Activated CD4-positive, CD25-positive, alpha-beta regulatory T cell (primary cell): ENCODE measurements at places on chromosomes 2 and 18.
A peak's percentile ranks its signal among the peaks of the same experiment; 100 is the strongest.

DNA sequence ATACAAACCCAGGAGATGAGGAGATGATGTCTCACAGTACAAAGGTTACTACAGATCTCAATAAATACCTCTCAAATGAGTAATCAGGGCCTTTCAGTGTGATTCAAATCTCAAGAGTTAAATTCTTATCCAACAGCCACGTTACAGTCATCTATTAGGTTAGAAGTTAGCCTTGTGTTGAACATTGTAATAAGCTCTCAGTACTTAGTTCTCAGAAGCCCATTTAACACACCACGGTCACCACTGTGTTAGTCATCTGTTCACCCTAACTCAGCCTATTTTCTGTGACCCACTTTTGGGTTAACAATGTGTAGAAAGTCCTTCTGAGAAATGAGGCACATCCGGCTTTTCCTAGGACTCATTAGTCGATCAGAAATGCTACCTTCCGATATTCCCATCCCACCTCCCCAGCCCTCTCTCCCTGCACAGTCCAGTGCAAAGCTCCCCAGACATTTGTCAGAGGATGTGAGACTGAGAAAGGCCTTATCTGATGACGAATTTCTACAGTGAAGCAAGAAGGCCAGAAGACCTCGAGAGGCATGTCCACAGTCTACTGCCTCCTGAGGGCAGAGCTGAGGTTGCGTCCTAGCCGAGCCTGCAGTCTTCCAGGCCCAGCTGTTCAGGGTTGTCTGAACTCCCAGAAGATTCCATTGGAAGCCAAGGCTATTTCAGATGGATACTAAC lies 92.6 kb downstream of the ACTR2 start:
- DNase-seq = no peak

DNA sequence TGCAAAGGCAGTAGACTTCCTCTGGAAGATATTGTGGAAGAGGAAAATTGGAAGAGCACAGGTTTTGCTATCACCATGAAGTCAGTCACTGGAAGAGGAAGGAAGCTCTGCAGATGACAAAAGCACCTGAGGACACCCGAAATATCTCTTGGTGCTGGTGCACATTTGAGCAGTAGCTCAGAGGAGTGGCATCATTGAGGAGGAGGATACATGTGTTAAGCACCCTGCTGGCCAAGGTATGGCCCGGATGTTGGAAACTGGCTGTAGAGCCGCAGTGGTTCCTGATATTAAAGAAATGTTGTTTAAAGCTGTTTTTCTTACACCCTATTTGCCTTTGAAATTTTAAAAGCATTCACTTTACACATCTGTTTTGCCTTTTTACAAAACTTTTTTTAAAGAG lies 32.7 kb upstream of the SCYGR2 start:
- DNase-seq = no peak

DNA sequence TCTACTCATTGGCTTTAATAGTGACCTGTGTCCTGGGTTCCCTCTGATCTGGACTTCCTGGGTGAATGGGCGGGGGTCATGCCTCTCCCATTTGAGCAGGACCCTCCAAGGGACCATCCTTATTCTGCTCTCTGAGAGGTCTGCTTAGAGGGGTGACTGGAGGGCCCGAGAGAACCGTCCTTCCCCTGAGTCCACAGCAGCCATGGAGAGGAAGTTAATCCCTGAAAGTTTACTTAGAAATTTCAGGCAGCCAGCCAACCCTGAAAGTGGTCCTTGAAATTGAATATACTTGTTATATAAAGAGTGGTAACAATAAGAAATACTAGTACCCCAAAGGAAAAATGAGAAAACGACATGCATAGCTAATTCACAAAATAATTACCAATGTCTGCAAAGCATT lies 226.1 kb downstream of the DYSF start:
- DNase-seq = no peak

GRCh38 chr2:15841776-15842560 lies 98.4 kb upstream of the MYCN start:
- no peak for DNase-seq

GRCh38 chr18:77114415-77115191 lies 18.0 kb downstream of the MBP start:
- DNase-seq = no peak

- no peak for DNase-seq
Measured at GRCh38 chr2:20766798-20767644, 55.9 kb downstream of the LDAH start.

DNA sequence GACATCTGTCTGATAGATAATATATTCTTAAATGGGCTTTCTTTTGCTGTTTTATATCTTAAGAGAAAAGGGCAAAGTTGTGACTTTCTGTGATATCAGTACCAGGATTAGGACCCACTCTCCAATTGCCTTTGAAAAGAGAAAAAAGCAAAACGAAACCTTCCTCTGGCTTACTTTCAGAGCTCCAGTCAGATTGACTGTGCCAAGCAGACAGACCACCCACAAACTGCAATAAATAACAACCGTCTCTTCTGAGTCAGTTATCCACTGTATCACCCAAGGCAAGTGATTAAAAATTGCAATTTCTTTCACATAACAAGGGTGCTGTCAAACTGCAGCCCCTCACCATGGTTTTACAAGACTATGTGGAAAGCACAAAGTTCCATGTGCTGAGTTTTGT lies 230.5 kb upstream of the SETBP1 start:
- no peak for DNase-seq

GRCh38 chr18:36120297-36120696 lies 8.8 kb downstream of the SLC39A6 start:
- DNase-seq = no peak

GRCh38 chr18:78562531-78562961 lies 417.1 kb upstream of the SALL3 start:
- DNase-seq = no peak

DNA sequence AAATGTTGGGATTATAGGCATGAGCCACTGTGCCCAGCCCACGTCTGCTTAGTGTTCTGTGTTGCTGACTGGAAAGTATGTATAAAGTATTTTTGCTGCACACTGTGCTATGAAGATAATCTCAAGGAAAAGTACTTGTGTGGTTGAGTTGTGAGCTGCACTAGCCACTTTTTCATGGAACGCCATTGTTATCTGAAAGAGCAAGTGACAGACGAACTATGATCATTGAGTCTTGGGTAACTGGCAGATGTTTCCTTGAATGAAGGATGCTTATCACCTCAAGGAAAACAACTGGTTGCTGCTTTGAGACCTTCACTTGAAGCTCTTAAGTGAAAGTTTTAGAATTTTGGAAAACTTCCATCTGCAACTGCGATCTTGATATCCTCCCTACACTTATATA lies 82.2 kb upstream of the KCTD1 start:
- DNase-seq = no peak

DNA sequence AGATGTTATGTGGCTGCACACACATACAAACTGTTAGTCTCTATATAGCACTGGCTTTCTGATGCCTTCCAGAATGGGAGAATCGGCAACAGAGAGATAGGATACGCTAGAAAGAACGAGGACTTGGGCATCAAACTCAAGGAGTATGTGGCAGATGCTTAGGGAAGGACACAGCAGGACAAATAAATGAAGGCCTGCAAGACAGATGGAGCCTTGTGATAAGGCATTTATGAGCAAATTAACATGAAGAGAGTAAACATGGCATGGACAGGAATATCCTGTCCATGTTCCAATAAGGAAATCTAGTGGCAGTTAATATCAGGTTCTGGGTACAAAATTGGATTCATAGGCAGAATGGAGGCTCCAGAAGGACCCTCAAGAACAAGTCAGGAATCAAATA lies 136.9 kb downstream of the SLC4A10 start:
- no peak for DNase-seq

- DNase-seq = no peak
Measured at GRCh38 chr2:44886414-44886813, 55.1 kb upstream of the SIX3 start.

- no peak for DNase-seq
Measured at GRCh38 chr2:182666674-182667314, 49.3 kb upstream of the DNAJC10 start.

DNA sequence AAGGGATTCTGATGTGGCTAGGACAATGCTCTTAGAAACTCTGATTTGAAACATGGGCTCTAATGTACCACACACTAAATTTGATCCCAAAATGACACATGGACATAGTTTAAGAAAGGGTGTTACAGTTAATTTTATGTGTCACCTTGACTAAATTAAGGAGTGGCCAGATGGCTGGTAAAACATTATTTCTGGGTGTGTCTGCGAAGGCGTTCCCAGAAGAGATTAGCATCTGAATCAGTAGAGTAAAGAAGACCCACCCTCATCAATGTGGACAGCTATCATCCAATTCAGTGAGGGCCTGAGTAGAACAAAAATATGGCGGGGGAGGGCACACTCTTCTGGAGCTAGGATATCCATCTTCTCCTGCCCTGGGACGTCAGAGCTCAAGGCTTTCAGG lies 283.1 kb upstream of the CHAC2 start:
- no peak for DNase-seq

- DNase-seq = no peak
Measured at GRCh38 chr2:172403402-172403801, 24.0 kb upstream of the ITGA6 start.

DNA sequence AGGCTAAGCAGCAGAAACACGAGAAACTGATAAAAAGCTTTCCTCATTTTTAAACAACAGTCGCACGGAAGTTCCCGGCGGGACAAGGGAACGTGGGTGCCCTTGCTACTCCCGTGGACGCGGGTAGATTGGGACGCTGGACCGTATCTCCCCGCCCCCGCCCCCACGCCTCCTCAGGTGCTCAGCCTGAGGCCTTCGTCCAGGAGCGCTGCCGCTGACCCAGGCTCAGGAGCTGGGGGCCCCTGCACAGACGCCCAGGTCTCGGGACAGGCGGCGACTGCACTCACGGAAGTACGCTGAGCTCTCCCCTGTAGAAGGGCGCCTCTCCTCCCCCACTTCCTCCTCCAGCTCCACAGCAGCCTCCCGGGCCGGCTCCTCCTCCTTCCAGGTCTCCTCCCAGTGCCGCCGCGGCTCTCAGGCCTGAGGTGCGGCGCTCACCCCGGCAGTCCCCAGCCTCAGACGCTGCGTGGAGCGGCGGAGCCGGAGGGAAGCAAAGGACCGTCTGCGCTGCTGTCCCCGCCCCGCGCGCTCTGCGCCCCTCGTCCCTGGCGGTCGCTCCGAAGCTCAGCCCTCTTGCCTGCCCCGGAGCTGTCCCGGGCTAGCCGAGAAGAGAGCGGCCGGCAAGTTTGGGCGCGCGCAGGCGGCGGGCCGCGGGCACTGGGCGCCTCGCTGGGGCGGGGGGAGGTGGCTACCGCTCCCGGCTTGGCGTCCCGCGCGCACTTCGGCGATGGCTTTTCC lies at the start of gene ITGAV:
Gene ITGAV, plus strand, starts transcription at position 445 of the 738 bp plus-strand sequence. Its CDS starts 283 bp downstream, at position 728.
- peak; percentile 50 for DNase-seq

- no peak for DNase-seq
Measured at GRCh38 chr18:9237981-9238380, 96.6 kb upstream of the TWSG1 start.

- no peak for DNase-seq
Measured at GRCh38 chr2:159982842-159983785, 79.3 kb downstream of the PLA2R1 start.

DNA sequence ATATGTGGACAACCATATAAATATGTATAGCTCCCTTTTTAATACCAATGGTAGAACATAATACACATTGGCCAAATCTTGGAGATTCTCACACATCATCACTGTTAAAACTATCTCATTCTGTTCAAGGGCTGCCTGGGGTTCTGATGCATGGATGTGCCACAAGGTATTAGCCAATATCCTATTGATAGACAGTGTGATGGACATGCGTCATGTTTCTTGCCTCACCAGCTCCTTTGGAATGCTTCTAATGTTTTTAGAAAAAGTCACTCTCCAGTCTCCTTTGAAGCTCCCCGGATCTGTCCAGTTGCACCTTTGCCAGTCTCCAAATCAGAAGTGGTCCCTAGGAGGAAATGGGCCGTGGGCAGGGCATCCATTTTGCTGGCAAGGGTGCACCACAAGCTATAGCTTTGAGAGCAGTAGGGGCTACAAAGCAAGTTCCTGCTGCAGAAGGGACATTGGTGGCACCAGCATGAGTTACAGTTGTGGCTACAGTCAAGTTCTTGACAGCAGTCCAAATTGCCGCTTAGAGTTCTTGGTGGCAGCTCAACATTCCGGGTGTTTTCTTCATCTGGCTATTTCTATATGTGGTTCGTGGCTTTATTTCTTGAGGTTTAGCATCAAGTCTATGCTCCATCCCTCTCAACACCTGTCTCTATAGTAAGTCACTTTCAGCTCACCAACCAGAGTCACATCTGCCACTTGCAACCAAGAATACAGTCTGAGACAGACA lies 25.1 kb upstream of the ATRAID start:
- DNase-seq = no peak

DNA sequence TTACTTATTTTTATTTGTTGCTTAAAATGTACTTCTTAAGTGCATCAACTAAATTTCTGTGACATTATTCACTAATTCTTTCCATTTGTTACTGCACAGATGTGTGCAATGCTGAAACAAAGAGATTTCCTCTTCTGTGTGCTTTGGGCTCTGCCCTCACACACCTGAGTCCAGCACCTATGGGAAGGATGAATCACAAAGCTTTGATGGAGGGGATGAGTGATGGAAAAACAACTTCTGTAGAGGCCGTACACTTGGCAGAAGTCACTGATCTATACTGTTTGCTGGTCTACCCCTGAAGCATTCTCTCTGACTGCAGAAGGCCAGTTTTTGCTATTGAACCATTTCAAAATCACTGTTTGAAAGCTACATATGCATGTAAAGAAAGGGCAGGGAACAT lies 178.4 kb downstream of the ZEB2 start:
- no peak for DNase-seq

DNA sequence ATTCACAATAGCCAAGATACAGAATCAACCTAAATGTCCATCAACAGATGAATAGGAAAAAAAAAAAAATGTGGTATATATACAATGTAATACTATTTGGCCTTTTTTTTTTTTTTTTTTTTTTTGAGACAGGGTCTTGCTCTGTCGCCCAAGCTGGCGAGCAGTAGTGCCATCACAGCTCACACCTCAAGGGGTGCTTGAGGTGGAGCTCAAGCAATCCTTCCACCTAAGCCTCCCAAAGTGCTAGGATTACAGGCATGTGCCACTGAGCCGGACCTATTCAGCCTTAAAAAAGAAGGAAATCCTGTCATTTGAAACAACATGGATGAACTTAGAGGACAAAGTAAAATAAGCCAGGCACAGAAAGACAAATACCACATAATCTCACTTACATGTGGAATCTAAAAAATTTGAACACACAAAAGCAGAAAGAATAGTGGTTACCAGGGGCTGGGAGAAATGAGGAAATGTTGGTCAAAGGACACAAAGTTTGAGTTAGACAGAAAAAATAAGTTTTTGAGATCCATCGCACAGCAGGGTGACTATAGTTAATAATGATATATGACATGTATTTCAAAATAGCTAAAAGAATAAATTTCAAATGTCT lies 26.0 kb downstream of the TLK1 start:
- DNase-seq = no peak

GRCh38 chr2:237571551-237571950 lies 5.2 kb downstream of the PRLH start:
- no peak for DNase-seq

GRCh38 chr18:26071725-26072124 lies 18.7 kb downstream of the SS18 start:
- no peak for DNase-seq

DNA sequence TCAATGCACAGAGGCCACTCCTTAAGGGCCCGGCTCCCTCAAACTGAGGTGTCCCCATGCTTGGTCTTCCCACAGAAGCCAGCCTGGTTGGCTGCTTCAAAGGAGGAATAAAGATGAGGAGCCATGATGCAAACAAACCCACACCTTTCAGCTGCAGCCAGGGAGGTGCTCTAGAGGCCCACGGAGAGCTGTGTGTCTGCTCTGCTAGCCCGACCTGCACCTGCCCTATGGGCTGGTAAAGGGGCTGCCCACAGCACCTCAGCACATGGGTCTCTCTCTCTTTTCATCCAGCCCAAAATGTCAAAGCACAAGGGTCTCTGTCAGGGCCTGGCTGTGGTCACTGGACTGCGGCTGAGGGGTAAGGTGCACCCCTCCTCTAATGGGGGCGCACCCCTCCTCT lies 132.1 kb downstream of the MSH2 start:
- DNase-seq = no peak
